Ovary (tissue), 10 donors: ENCODE measurements at places on chromosomes 16 and 17. TPM values are rescaled to one million over a fixed set of nuclear protein-coding genes. Genes with fewer than 3 reads are reported as not detected.
A peak's percentile ranks its signal among the peaks of the same experiment; 100 is the strongest.

DNA sequence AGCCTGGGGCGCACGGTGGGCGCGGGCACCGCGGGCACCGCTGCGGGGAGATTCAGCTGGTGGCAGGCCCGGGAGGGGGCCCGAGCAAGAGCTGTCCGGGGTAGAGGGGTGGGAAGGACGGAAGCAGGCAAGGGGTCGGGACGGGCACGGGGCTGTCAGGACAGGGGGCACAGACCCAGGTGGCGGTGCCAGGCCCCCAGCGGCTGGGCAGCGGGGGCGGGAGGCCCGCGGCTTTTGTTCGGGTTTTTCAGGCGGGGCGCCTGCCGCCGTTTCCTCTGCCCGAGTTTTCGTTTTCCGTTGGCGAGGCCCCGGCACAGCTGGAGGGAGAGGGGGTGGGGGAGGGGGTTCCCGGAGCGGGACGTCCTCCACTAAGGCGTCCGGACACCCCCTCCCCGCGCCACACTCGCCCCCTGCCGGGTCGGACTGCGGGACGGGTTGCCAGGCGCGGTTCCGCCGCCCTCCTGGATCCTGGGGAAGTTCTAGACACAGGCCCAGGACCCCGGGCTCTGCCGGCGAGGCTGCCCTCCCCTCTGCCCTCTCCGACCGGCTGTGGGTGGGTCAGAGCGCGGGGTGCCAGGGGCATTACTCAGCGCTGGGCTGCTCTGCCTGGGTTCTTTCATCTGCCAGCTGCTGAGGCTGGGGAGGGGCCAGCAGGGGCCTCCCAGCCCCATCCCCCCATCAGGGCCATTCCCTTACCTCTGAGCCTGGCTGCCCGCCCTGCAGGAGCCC lies 543 bp downstream of the ARHGAP23 start:
- peak overlapping the region; percentile 84 for H3K27ac ChIP-seq
- no peaks in the 10 kb centered on the region for H3K27me3 ChIP-seq
- H3K36me3 ChIP-seq = no peaks in the 10 kb centered on the region
- H3K4me1 ChIP-seq = peaks cover 3% of the 10 kb centered on the region

DNA sequence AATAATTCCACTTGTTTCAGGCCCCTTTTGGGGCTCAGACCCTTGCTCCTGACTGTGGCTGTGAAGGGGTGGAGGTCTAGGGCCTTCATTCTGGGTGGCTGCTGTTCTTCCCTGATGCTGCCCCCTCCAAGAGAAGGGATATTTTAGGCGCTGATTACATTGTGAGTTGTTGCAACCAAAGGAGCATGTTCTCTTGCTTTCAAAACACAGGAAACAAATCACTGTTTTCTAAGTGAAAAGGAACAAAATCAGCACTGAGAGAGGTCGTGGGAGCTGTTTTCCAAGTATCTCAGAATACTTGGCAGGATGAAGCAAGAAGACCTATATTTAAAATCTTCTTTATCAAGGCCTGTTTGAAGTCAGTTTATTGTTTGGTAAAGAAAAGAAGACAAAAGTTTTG lies 25.3 kb upstream of the SEC14L1 start:
- H3K27ac ChIP-seq = peak overlapping the region; percentile 53
- H3K36me3 ChIP-seq = no peaks in the 10 kb centered on the region
- H3K27me3 ChIP-seq = no peaks in the 10 kb centered on the region

GRCh38 chr16:56909527-56909979 lies 22.4 kb upstream of the HERPUD1 start:
- H3K27ac ChIP-seq = no peak overlapping the region
- H3K36me3 ChIP-seq = no peaks in the 10 kb centered on the region
- DNase-seq = no peak
- H3K4me1 ChIP-seq = peaks cover 20% of the 10 kb centered on the region
- H3K27me3 ChIP-seq = no peaks in the 10 kb centered on the region
- H3K4me3 ChIP-seq = no peak overlapping the region

- no peaks in the 10 kb centered on the region for H3K4me1 ChIP-seq
- peak overlapping the region; percentile 80 for H3K27ac ChIP-seq
- H3K4me3 ChIP-seq = no peak overlapping the region
- no peaks in the 10 kb centered on the region for H3K36me3 ChIP-seq
- DNase-seq = peak; percentile 48
- no peaks in the 10 kb centered on the region for H3K27me3 ChIP-seq
These were observed 1.3 kb downstream of the B3GNT9 start for GRCh38 chr16:67149276-67150046.

DNA sequence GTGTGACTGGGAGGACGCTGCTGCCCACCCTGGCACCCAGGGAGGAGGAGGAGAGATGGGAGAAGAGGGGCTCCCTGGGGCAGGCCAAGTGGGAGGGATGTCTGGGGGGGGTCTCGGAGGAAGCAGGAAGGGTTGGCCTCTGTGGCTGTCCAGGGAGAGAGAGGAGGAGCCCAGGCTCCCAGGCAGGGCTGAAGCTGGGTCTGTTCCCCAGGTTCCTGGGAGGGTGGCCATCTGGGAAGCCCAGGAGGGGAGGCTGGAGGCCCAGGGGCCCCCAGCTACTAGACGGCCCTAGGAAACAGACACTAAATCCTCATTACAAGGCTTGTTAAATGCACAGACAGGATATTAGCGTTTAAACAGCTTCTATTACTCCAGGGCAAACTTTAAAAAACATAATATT lies 139.8 kb downstream of the ENGASE start:
- H3K4me1 ChIP-seq = no peaks in the 10 kb centered on the region
- no peak for DNase-seq
- no peaks in the 10 kb centered on the region for H3K27me3 ChIP-seq
- H3K27ac ChIP-seq = no peak overlapping the region

Gene CETP
- 0.13 TPM for polyA plus RNA-seq

Gene NAGPA
- 2.9 TPM for polyA plus RNA-seq

DNA sequence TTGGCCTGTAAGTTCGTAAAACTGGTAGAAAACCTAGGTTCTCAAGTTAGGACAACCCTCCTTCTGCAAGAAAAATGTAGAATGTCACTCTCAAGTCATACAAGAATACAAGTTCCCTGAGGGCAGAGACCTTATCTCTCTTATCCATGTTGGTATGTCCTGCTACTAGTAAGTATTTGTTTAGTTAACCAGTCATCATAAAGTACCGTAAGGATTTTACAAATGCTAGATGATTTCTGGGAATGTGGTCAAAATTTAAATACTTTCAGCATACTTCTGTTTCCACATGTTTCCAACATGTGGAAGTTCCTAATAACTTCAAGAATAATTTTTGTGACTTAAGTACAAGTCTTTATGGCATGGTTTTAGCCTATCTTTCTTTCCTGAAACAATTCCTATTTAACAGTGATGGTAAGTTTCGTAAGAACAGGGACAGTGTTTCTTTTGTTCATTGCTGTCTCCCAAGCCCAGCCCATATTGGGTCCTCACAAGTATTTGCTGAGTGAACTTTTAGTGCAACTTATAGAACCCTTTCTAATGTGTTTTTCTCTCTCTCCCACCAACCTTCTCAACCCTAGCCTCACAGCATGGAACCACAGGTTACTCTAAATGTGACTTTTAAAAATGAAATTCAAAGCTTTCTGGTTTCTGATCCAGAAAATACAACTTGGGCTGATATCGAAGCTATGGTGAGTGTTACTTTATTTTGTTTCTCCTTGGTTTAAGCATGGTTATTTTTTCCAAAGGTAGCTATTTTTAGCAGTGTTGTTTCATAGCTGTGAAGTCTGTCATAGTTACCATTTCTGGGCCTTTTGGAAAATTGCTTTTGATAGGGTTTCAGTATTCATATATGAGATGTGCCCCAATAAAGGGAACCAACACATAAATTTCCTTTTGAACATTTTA lies 4.5 kb downstream of the NBR1 start:
- no peaks in the 10 kb centered on the region for H3K27me3 ChIP-seq
- DNase-seq = no peak
- no peaks in the 10 kb centered on the region for H3K36me3 ChIP-seq
- H3K27ac ChIP-seq = no peak overlapping the region

Gene PKMYT1
- polyA plus RNA-seq = 0.52 TPM

Gene CD7
- polyA plus RNA-seq = not detected

GRCh38 chr17:17663160-17664063 lies 17.8 kb upstream of the RAI1 start:
- H3K4me3 ChIP-seq = no peak overlapping the region
- no peaks in the 10 kb centered on the region for H3K36me3 ChIP-seq
- DNase-seq = peak; percentile 56
- no peaks in the 10 kb centered on the region for H3K27me3 ChIP-seq
- no peaks in the 10 kb centered on the region for H3K4me1 ChIP-seq

DNA sequence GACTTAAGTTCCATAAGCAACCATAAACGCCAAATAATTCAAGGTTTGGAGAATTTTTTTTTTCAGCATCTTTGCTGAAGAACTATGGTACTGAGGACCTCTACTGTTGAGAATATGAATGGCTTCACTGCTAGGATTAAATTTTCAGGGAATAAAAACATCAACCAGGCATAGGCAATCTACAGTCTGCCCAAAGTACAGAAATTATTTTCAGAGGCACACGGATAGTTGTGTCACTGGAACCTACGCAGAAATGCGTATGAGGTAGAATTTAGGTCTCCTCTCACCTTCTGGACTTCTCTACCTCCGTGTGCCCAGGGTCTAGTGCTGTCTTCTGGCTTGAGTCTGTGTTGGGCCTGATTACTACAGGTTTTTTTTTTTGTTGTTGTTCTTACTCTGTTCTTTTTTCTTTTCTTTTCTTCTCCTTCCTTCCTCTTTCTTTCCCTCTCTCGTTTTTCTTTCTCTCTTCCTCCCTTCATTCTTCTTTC lies 39.7 kb downstream of the NACA2 start:
- no peaks in the 10 kb centered on the region for H3K36me3 ChIP-seq
- DNase-seq = no peak
- H3K27ac ChIP-seq = no peak overlapping the region
- no peaks in the 10 kb centered on the region for H3K4me1 ChIP-seq

Gene HYDIN
- polyA plus RNA-seq = 0.95 TPM

GRCh38 chr17:21379080-21379711 lies 3.0 kb downstream of the KCNJ12 start:
- no peaks in the 10 kb centered on the region for H3K36me3 ChIP-seq
- H3K4me3 ChIP-seq = no peak overlapping the region
- peaks cover 2% of the 10 kb centered on the region for H3K4me1 ChIP-seq

- no peak for DNase-seq
- no peaks in the 10 kb centered on the region for H3K27me3 ChIP-seq
- no peaks in the 10 kb centered on the region for H3K36me3 ChIP-seq
- H3K4me1 ChIP-seq = no peaks in the 10 kb centered on the region
- H3K27ac ChIP-seq = no peak overlapping the region
These were observed 20.1 kb downstream of the CPNE2 start for GRCh38 chr16:57112403-57113041.

DNA sequence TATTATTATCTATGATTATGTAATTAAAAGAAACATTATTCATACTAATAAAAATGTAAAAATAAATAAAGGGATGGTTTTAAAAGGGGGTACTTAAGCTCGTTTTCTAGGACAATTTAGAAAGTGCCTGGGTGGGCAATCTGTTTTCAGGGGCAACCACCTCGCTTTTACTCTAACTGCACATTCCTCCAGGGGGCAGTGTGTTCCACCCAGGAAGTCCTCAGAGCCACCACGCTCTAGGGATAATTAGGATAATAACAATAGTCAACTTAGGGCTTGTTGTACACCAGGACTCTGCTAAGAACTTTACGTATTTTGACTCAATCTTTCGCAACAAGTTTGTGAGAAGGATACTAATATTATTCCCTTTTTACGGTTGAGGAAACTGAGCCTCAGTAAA lies 396.7 kb upstream of the MAF start:
- no peaks in the 10 kb centered on the region for H3K27me3 ChIP-seq
- H3K4me3 ChIP-seq = no peak overlapping the region
- DNase-seq = no peak
- H3K36me3 ChIP-seq = no peaks in the 10 kb centered on the region
- no peak overlapping the region for H3K27ac ChIP-seq

DNA sequence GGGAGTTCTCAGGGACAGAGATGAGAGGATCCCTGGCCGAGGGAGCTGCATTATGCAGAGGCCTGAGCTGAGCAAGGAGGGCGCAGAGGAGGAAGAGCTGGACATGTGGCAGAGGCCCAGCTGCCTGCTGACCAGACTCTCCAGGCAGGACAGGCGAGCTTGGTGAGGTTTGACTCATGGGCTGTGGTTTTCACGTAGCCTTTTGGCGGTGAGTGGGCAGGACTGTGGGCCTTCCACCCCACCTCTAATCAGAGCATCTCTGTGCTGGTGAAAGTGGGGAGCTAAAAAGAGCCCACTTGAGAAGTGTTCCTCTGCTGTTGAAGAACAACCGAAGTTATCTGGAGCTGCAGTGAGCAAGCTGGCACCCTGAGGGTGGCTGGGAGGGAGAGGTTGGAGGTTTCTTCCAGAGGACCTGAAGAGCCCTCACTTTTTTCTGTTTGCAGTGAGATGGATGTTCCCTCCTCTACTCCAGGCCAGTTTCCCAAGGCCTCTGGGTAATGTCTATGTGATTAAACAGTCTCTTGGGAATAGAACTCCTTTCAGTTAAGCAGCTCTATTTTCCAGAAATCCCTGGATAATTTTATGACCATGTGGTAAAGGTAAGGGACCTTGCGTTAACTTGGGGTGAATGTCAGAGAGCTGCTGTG lies 11.9 kb downstream of the EPN2 start:
- peak overlapping the region; percentile 59 for H3K27ac ChIP-seq
- H3K27me3 ChIP-seq = no peaks in the 10 kb centered on the region
- no peaks in the 10 kb centered on the region for H3K36me3 ChIP-seq
- peak; percentile 51 for DNase-seq
- H3K4me3 ChIP-seq = no peak overlapping the region
- peaks cover 30% of the 10 kb centered on the region for H3K4me1 ChIP-seq

- H3K27ac ChIP-seq = no peak overlapping the region
- no peaks in the 10 kb centered on the region for H3K36me3 ChIP-seq
- no peaks in the 10 kb centered on the region for H3K27me3 ChIP-seq
- no peak overlapping the region for H3K4me3 ChIP-seq
- H3K4me1 ChIP-seq = no peaks in the 10 kb centered on the region
These were observed 272.4 kb downstream of the IRF8 start for GRCh38 chr16:86171329-86171728.

DNA sequence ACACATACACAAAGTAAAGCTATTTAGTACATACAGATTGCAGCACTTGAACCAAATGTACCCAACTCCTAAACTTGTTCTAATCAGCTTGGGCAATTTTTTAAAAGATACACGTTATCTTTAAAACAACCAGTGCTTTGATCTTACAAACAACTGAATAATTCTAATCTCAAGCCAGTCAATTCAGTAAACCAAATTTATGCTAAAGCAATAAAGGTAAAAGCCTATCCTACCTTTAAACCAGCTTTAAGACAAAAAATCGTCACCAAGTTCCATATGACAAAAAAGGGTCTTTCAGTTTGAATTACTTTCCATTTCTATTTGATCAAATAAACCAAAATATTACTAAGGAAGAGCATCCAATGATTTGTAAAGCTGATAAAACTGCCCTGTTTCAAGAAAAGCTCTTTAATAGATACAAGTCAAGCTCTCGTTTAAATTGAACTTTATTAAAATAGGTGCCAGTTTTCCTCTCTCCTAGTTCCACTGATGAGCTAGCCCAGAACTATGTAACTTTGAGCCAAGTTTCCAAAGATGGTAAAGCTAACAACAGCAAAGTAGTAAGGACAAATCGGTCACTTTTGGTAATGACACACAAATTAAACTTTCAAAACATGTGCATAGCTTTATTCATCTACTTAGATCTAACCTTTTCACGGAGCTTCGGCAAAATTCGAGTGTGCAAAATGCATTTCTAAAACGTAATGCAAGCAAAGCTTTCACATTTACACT lies 10.2 kb downstream of the CRYBA1 start:
- H3K4me3 ChIP-seq = no peak overlapping the region
- H3K27me3 ChIP-seq = no peaks in the 10 kb centered on the region
- H3K4me1 ChIP-seq = no peaks in the 10 kb centered on the region
- H3K27ac ChIP-seq = no peak overlapping the region

GRCh38 chr17:6843241-6843880 lies 11.8 kb upstream of the TEKT1 start:
- no peak overlapping the region for H3K4me3 ChIP-seq
- H3K27me3 ChIP-seq = no peaks in the 10 kb centered on the region
- H3K4me1 ChIP-seq = no peaks in the 10 kb centered on the region
- H3K27ac ChIP-seq = no peak overlapping the region
